ENCODE measurements at places on chromosomes 11 and 22. TPM values are rescaled to one million over a fixed set of nuclear protein-coding genes. Genes with fewer than 3 reads are reported as not detected.

FHIP1B gene
- 53.8 TPM for total RNA-seq

DNA sequence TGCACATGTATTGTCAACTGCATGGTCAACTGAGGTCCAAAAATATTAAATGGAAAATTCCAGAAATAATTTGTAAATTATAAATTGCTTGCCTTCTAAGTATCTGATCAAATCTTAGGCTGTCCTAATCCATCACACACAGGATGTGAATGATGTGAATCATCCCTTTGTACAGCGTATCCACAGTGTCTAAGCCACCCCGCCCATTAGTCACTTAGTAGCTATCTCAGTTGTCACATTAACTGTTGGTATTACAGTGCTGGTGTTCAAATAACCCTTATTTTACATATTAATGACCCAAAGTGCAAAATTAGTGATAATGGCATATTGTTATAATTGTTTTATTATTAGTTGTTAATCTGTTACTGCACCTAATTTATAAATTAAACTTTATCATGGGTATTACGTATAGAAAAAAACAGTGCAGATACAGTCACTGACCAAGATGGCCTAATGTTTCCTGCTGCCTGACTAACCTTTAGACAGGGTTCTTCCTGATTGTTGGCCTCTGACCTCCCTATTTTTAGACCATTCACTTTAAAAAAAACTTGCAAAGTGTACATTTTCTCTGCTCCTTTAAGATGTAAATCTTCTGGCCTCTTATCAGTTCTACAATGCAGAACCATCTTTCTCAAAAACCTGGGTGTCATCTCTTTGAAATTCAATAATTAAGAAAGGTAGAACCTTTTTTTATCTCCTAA, 2.9 kb upstream of the SVIP start:
- no peaks in the 10 kb centered on the region for H3K27me3 ChIP-seq
- H3K4me1 ChIP-seq: no peaks in the 10 kb centered on the region
- no peaks in the 10 kb centered on the region for H3K36me3 ChIP-seq
- H3K4me3 ChIP-seq: no peak overlapping the region

DNA sequence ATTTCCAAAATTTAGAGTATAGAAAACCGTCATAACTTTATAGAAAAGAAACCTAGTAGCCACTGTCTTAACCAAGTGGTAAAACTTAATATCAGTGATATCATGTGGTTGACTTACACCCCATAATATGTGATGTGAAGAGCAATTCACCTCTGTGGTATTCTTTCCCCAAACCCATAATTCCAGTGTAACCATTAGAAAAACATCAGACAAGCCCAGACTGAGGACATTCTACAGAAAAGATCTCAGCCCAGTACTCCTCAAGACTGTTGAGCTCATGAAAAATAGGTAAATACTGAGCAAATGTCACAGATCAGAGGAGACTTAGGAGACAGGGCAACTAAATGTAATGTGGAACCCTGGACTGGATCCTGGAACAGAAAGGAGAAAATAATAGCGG, 134.6 kb downstream of the PGR start:
- no peak for DNase-seq
- H3K4me3 ChIP-seq: no peak overlapping the region
- no peaks in the 10 kb centered on the region for H3K4me1 ChIP-seq
- no peak overlapping the region for H3K27ac ChIP-seq
- no peaks in the 10 kb centered on the region for H3K36me3 ChIP-seq

PKP3 gene
- 0.76 TPM for total RNA-seq

GRCh38 chr11:991034-991433, 45.5 kb downstream of the MUC6 start:
- no peak for DNase-seq
- H3K4me1 ChIP-seq: no peaks in the 10 kb centered on the region
- H3K27ac ChIP-seq: no peak overlapping the region
- no peak overlapping the region for H3K4me3 ChIP-seq
- H3K27me3 ChIP-seq: no peaks in the 10 kb centered on the region

DNA sequence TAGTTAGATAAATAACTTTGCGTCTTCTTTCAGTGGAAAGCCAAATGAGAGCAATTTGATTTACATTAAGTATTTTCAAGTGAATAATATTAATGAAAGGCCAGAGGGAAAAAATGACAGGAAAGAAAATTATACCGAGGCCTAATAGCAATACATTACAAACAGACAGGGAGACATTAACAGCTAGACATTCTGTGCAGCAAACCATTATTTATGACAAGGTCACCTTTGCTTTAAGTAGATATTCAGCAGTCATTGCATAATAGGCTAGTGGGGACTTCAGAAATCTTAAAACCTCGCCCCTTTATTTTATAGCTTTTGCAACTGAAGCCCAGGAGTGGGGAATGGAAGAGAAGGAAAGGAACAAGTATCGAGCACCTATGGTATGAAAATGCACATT, 321.6 kb downstream of the GRM5 start:
- H3K27me3 ChIP-seq: peaks cover 2% of the 10 kb centered on the region
- no peak for DNase-seq
- no peaks in the 10 kb centered on the region for H3K36me3 ChIP-seq
- no peak overlapping the region for H3K4me3 ChIP-seq
- H3K27ac ChIP-seq: no peak overlapping the region

GRCh38 chr11:16186680-16187079, 169.7 kb downstream of the SOX6 start:
- no peaks in the 10 kb centered on the region for H3K27me3 ChIP-seq
- H3K4me3 ChIP-seq: no peak overlapping the region
- no peak overlapping the region for H3K27ac ChIP-seq
- peaks cover 6% of the 10 kb centered on the region for H3K4me1 ChIP-seq

- peak; percentile 72 for DNase-seq
- no peak overlapping the region for H3K27ac ChIP-seq
- no peak overlapping the region for H3K4me3 ChIP-seq
- peaks cover 44% of the 10 kb centered on the region for H3K4me1 ChIP-seq
- H3K36me3 ChIP-seq: no peaks in the 10 kb centered on the region
- no peaks in the 10 kb centered on the region for H3K27me3 ChIP-seq
Observed at GRCh38 chr11:59206635-59207034, 6.1 kb downstream of the MPEG1 start.

GLYAT gene
- total RNA-seq: not detected

SLC16A8 gene
- total RNA-seq: not detected

ARHGAP20 gene
- total RNA-seq: 0.25 TPM

SLC22A25 gene
- not detected for total RNA-seq

GRM5 gene
- total RNA-seq: not detected

- peak overlapping the region; percentile 91 for H3K27ac ChIP-seq
- peaks cover 14% of the 10 kb centered on the region for H3K36me3 ChIP-seq
- peak; percentile 48 for DNase-seq
Observed at GRCh38 chr22:26481694-26482093, 1.9 kb downstream of the HPS4 start.

ANO9 gene
- total RNA-seq: 1.4 TPM

MYEOV gene
- 0.22 TPM for total RNA-seq

DNA sequence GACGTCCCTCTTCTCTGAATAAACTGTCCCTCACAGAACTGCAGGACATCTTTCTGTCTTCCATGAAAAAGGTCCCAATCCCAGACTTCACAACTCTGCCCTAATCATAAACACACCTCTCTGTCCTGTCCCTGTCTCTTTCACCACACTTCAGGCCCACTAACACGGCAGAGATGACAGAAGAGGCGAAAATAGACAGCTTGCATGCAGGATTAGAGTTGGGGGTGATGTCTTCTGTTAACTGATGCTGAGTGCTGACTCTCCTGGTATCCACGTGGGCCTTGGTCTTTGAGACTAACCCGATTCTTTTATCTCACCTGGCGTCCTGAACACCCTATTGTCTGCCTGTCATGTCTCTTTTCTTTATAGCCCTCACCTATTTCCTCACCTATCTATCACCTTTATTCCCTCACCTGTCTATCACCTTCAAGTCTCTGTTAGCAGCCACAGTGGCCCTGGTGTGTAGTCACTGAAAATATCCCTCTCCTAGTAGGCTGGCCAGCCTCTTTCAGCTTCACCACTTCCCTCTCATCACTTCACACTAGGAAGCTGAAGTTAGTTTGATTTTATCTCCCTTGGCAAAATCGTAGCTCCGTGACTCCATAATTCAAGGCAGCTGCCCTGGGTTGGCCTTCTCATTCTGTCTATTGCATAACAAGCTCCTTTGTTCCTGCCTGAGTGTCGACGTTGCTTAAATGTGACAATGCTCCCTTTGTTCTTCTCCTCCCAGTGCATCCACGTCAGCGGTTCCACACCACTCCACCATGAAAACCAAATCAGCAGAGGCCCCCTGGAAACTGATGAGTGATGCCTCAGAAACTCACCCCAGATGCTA, 30.6 kb upstream of the DRD2 start:
- no peak overlapping the region for H3K4me3 ChIP-seq
- H3K4me1 ChIP-seq: peaks cover 13% of the 10 kb centered on the region

DNA sequence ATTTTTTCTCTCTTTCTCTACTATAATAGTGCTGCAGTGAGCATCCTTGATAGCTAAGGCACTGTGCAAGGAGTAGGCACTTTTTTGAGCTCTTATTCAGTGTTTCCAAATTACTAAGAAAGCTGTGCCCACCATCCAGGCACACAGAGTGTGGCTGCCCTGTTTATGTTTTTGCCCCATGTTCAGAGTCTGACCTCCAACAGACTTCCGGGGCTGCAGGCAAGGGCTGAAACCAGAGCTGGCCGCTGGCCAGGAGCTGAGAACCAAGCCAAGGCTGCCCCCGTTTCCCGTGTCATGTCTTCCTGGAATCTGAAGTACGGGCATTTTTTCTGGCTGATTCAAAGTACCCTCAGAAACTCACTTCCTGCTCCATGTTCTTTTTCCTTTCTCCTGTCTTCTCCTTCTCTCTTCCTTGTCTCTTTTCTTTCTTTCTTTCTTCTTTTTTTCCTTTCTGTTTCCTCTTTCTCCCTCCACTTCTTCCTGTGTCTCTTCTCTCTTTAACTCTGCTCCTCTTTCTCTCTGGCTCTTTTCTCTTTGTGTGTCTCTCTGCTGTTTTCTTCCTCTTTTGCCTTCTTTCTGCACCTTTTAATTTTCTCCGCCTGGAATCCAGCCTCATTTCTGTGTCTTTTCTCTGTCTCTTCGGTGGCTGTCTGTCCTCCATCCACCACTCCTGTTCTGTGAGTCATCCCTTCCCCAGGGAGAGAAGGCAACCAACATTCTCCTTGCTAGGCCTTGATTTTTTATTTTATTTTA, 17.0 kb upstream of the KCTD14 start:
- peak overlapping the region; percentile 23 for H3K4me3 ChIP-seq
- H3K27me3 ChIP-seq: no peaks in the 10 kb centered on the region
- H3K27ac ChIP-seq: no peak overlapping the region
- DNase-seq: peak; percentile 46

GRCh38 chr11:96267496-96268032, 75.4 kb downstream of the MAML2 start:
- no peaks in the 10 kb centered on the region for H3K4me1 ChIP-seq
- H3K27me3 ChIP-seq: no peaks in the 10 kb centered on the region
- DNase-seq: no peak

DNA sequence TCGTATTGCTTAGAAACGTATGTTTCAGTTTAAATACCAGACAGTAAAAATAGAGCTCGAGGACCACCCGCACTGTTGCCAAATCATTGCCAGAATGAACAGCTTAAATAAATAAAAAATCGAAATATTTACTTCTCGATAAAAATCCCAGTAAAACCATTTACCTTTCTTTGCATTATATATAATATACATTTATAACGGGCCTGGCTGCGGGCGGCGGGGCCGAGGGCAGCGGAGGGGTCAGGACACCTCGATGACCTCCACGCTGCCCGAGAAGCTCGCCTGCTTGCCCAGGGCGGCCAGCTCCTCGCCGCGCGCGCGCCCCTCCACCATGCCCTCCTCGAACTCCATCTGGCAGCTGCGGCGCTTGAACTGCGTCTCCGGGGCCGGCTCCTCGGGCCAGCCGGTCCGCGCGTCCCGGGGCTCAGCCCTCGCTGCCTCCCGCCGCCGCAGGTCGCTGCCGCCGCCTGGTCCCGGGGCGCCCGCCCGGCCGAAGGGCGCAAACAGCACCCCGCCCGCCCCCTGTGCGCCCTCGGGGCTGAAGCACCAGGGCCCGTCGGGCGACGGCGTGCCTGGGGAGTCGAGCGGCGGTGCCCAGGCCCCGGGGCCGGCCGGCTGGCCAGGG, 15.7 kb downstream of the DUSP8 start:
- no peaks in the 10 kb centered on the region for H3K36me3 ChIP-seq
- no peaks in the 10 kb centered on the region for H3K4me1 ChIP-seq
- no peak for DNase-seq
- H3K4me3 ChIP-seq: no peak overlapping the region
- H3K27me3 ChIP-seq: no peaks in the 10 kb centered on the region
- H3K27ac ChIP-seq: no peak overlapping the region

- no peak within 1 kb of the TSS for H3K27ac ChIP-seq
- DNase-seq: no peak
- H3K4me3 ChIP-seq: no peak within 1 kb of the TSS
- no peaks in the 10 kb centered on the region for H3K36me3 ChIP-seq
- H3K4me1 ChIP-seq: peaks cover 19% of the 10 kb centered on the region
Observed at GRCh38 chr22:29205594-29206371, at the start of gene EMID1. Gene EMID1, plus strand, starts transcription at chr22:29205896. Its CDS starts 143 bp downstream, at chr22:29206039.

DNA sequence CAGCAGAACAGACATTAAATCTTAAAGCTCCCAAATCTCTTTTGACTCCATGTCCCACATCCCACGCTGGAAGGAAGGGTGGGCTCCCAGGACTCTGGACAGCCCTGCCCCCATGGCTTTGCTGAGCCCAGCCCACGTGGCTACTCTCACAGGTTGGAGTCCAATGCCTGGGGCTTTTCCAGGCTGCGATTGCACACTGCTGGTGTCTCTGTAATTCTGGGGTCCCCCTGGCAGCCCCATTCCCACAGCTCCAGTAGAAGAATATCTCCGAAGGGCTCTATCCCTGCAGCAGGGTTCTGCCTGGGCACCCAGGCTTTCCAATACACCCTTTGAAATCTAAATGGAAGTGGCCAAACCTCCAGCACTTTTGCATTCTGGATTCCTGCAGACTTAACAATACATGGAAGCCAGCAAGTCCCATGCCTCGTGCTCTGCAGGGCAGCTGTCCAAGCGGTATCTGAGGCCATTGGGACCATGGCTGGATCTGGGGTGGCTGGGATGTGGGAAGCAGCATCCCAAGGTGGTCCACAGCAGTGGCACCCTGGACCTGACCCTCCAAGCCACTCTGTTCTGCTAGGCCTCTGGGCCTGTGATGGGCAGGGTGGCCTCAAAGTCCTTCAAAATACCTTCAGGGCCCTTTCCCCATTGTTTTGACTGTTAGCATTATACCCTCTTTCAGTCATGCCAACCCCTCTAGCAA, 47.9 kb upstream of the TH start:
- H3K4me3 ChIP-seq: no peak overlapping the region
- DNase-seq: no peak
- H3K36me3 ChIP-seq: no peaks in the 10 kb centered on the region
- no peaks in the 10 kb centered on the region for H3K27me3 ChIP-seq
- H3K27ac ChIP-seq: no peak overlapping the region

GRCh38 chr11:70569996-70570692, 171.8 kb downstream of the CTTN start:
- H3K36me3 ChIP-seq: no peaks in the 10 kb centered on the region
- H3K27me3 ChIP-seq: no peaks in the 10 kb centered on the region
- no peak overlapping the region for H3K27ac ChIP-seq

GRCh38 chr11:15590132-15590531, 475.4 kb downstream of the INSC start:
- DNase-seq: no peak
- H3K4me3 ChIP-seq: no peak overlapping the region
- H3K4me1 ChIP-seq: no peaks in the 10 kb centered on the region
- no peak overlapping the region for H3K27ac ChIP-seq

INS gene
- total RNA-seq: not detected

Data from Karpas-422 (cell line).